Stimulated activated CD8-positive, alpha-beta memory T cell treated with anti-CD3 and anti-CD28 coated beads, Interleukin-4, amount 100 ng/mL, for 1 hour (primary cell): ENCODE measurements at places on chromosomes 1 and 21.

GRCh38 chr1:103220631-103221041 is 112.3 kb upstream of the COL11A1 start:
- DNase-seq = no peak

DNA sequence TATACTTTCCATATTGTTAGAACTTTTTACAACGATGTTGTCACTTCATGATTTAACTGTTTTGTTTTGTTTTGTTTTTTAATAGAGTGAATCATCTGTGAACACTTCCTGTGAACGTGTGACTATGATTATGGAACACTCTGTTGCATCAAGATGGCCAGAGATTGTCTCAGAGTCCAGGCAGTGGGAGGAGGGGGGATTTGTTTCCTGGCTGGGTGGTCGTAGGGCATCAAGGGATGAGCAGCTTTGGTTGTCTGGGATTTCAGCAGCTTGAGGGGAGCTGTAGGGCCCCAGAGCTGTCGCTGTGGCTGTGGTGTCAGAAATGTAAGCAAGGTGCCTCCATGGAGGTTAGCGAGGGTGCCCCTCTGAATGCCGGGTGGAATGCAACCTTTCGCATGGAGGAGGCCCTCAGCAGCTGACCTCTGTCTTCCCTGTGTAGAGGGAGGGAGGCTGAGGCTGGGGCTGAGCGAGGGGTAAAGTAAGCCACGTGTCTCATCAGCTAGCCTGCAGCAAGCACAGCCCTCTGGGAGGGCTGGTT is 21.4 kb downstream of the NEK2 start:
- no peak for DNase-seq

- DNase-seq = no peak
Observed at GRCh38 chr21:41845310-41846032, 33.7 kb downstream of the PRDM15 start.

GRCh38 chr1:244672946-244673682 is 20.2 kb downstream of the DESI2 start:
- DNase-seq = no peak

GRCh38 chr1:2603521-2604155 is 17.1 kb downstream of the PRXL2B start:
- DNase-seq = no peak

DNA sequence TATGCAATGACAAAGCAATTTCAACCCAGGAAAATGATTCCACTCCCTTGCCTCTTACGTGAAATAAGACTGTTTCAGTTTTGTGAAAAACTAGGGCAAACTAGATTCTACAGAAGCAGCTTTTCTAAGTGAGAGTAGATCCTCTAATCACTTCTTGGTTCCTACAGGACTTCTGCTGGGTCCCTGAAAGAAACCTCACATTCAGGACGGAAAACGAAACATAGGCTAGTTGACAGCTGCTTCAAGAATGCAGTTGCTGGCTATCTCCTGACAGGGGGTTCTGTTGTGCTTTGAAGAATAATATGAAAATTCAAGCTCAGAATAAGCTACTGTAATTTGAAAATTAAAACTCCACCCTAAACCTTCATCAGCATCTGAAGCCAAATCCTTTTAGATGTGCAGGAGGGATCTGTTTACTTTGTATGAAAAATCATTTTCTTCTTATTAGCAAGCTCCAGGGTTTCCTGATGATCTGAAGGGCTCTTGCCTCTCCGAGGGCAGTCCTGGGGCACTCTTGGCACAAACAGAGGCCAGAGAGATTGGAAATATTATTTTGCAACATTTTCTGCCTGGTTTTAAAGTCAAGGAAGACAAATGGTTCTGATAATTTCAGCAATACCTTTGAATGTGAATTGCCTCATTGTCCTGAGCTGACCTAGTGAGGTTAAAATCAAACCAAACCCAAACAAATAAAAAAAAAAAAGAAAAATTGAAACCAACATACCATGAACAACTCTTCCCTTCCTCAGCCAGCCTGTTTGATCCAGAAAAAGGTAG is 55.0 kb downstream of the NTMT2 start:
- no peak for DNase-seq

GRCh38 chr1:32901823-32902534 is 790 bp upstream of the TMEM54 start:
- DNase-seq = no peak

DNA sequence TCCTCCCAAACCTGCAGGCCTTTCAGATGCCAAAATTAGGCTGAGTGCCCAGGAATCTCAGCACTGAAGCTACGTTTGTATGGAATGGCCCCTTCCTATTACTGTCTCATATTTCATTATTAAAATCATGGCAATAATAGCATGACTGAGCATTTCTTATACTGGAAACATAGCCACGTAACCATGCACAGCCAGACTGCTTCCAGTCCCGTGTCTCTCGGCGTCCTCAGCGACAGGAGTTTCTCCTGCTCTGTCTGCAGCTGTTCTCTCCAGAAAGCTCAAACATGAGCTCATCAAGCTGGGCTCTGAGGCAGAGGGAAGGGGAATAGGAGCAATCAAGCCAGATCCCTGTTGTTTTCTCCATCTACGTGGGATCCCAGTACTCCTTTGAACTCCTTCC is 104.0 kb downstream of the CDC7 start:
- DNase-seq = no peak

DNA sequence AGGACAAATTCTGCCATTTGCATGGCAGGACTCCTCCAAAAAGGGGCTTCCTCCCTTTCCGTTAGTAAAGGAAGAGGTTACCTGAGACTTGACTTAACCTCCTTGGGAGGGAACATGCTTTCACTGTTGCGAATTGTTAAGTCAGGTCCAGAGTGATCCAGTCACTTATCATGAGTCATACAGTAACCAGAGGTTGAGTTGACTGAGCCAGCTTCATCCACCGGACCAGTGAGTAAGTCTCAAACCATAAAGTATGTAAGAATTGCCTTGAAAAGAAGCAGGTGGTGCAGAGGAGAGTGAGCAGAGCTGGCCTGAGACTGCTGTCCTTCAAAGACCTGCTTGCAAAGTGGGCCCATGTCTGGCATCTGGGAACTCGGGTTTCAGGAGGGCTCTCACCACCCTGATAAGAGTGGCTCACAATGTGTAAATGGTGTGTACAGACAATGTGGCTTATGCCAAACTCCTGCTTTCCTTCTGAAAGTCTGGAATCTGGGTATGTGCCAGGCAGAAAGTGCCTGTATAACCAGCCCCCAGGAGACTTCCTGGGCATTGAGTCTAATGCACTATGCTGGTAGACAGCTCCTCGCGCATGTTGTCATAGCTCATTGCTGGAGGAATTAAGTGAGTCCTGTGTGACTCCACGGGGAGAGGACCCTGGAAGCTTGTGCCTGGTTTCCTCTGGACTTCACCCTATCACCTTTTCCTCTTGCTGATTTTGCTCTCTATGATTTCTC is 84.3 kb upstream of the KLHDC7A start:
- no peak for DNase-seq

DNA sequence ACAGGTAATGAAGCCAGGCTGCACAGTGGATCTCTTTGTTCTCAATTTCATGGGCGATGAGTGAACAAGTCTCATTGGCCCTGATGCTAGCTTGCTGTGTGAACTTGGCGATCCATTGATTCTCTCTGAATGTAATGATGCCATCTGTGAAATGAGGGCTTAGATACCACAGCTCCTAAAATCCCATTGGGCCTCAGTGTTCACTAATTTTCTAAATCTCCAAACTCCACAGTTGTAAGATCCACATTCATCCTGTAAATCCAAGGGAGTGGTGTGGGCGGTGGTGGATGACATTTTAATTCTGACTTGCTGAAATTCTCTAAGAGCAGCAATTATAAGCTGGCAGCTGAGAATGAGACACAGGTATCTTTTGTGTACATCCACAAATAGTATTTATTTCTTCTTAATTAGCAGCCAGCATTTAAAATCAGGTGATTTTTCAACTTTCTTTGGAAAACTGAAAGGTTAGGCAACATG is 9.6 kb upstream of the ACTL8 start:
- DNase-seq = no peak

- no peak for DNase-seq
Observed at GRCh38 chr1:151347523-151348246, 633 bp upstream of the RFX5 start.

- DNase-seq = no peak
Observed at GRCh38 chr1:18646091-18646785, 15.6 kb downstream of the PAX7 start.

DNA sequence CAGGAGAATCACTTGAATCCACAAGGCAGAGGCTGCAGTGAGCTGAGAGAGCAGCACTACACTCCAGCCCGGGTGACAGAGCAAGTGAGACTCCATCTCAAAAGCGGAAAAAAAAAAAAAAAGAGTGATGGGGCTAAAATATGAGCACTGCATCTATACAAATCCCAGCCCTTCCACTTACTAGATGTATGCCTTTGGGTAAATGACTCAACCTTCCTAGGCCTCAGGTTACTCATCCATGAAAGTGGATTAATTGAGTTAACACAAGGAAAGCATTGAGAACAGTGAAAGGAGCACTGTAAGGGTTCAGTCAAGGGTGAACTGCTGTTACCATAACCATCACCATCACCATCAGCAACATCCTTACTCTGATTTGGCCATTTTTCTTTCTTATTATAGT is 226.4 kb upstream of the C8B start:
- no peak for DNase-seq

DNA sequence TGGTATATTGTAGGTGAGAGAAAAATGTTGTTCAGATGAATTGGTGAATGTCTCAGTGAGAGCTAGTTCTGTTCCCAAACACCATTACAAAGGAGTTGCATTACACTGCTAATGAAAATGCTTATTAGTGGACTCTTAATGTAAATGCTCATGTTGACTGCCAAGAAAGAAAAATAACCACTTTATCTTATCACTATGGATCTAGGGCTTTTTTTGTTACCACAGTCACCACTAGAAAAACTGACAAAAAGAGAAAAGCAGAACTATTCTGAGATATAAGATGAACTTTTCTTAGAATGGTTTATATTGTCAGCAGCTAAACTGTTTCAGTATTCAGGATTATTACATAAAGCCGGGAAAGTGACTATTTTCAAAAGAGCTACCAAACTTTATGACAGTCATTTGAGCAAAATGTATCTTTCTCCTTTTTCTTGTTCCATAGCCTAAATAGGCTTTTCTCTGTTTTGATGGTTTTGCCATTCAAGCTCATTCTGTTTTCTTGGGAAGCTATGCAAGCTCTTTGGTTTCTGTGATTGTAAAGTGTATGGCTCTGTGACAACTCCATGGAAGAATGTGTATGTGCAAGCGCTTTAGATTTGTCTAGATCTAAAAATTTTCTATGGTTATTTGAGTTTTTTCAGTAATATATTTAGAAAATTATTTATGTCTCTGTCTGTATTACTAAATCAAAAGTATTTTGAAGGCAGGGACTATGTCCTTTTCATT is 64.2 kb upstream of the DPH5 start:
- DNase-seq = no peak

- no peak for DNase-seq
Observed at GRCh38 chr21:35508139-35508888, 459.2 kb upstream of the RUNX1 start.

- no peak for DNase-seq
Observed at GRCh38 chr1:6939363-6939762, 154.1 kb downstream of the CAMTA1 start.

DNA sequence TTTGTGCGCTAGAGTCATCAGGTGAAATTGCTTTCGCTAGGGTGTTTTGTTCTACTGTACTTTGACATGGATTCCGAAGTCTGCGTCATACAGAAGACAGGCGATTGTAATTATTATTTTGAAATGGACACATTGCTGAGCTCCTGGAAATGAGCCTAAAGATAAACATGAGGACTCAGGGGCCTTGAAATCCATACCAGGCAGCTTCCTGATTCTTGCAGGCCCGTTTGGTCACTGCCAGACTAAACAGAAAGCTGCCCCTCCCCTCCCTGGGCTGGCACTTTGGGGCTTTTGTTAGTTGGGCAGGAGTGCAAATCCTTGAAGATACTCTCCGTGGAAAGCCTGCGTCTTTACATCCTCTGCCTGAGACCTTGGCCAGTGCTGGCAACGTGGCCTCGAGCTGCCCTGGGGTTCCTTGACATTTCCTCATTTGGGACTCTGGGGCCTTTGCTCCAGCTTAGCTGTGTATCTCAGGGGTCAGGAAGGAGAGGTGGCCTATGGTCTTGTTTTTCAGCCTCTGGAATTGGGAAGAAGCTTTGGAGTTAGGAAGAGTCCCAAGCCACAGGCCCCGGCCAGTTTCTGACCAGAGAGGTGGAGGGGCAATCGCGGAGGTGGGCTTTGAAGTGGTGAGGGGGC is 26.9 kb upstream of the KCNE2 start:
- DNase-seq = no peak

- no peak for DNase-seq
Observed at GRCh38 chr1:228241259-228241658, 33.4 kb downstream of the OBSCN start.

- DNase-seq = no peak
Observed at GRCh38 chr1:72229893-72230292, 52.4 kb downstream of the NEGR1 start.

GRCh38 chr1:229822026-229822425 is 196.0 kb downstream of the URB2 start:
- no peak for DNase-seq

- no peak for DNase-seq
Observed at GRCh38 chr21:17388226-17388625, 124.6 kb upstream of the CXADR start.

GRCh38 chr1:30929944-30930525 is 21.5 kb upstream of the SDC3 start:
- DNase-seq = no peak

DNA sequence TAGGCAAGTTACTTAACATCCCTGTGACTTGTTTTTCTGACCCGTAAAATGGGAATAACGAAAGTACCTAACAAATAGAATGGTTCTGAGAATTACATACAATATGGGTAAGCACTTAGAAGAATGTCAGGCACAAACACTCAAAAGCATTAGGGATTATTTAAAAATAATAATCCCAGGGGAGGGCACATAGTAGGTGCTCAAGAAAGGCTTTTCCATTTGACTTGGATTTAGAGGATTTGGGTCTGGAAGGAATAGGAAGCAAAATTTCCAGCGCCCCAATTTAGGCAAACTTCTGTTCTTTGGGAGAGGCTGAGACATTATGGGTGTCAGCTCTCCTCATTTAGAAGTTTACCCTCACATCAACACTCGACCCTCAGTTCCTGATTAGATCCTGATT is 115.5 kb downstream of the SYF2 start:
- DNase-seq = no peak

DNA sequence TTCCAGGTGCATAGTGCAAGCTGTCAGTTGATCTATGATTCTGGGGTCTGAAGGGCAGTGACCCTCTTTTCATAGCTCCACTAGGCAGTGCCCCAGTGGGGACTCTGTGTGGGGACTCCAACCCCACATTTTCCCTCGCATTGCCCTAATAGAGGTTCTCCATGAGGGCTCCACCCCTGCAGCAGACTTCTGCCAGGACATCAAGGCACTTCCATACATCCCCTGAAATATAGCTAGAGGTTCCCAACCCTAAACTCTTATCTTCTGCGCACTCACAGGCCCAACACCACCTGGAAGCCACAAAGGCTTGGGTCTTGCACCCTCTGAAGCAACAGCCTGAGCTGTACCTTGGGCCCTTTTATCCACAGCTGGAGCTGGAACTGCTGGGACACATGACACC is 65.7 kb upstream of the PKN2 start:
- DNase-seq = no peak

- no peak for DNase-seq
Observed at GRCh38 chr1:2625311-2625710, 7.5 kb downstream of the MMEL1 start.

- DNase-seq = no peak
Observed at GRCh38 chr21:15406791-15407190, 323.0 kb upstream of the USP25 start.

- no peak for DNase-seq
Observed at GRCh38 chr1:64361974-64362373, 108.0 kb upstream of the CACHD1 start.

GRCh38 chr1:184157394-184157742 is 105.8 kb downstream of the TSEN15 start:
- DNase-seq = no peak

GRCh38 chr1:81758181-81758580 is 42.6 kb upstream of the ADGRL2 start:
- DNase-seq = no peak
